ENCODE measurements at places on chromosomes 2 and 18. TPM values are rescaled to one million over a fixed set of nuclear protein-coding genes. Genes with fewer than 3 reads are reported as not detected.

DNA sequence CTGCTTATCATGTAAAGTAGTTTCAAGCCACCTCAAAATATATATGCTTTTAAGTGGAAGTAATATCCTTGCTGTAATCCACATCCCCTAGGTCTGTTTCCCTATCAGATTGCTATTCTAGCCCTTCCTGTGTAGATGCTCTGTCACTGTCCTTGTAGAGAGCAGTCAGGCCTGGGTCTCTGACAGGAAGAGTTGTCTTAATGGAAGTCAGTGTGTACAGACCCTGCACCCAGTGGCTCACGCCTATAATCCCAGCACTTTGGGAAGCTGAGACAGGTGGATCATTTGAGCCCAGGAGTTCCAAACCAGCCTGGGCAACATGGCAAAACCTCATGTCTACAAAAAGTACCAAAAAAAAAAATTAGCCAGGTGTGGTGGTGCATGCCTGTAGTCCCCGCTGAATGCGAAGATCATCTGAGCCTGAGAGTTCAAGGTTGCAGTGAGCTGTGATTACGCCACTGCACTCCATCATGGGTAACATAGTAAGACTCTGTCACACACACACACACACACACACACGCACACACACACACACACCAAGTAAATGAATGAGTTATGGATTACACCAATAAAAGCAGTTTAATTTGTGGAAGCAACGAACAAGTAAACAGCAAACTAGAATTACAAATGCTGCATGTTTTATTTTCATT is 70.2 kb upstream of the DSC1 start:
- no peak overlapping the region for H3K27ac ChIP-seq
- H3K36me3 ChIP-seq: no peaks in the 10 kb centered on the region
- no peaks in the 10 kb centered on the region for H3K4me1 ChIP-seq
- H3K27me3 ChIP-seq: no peaks in the 10 kb centered on the region

GRCh38 chr2:203330434-203330833 is 2.2 kb downstream of the ABI2 start:
- H3K36me3 ChIP-seq: peaks cover 13% of the 10 kb centered on the region
- H3K27me3 ChIP-seq: no peaks in the 10 kb centered on the region
- H3K27ac ChIP-seq: no peak overlapping the region
- DNase-seq: no peak

- H3K27me3 ChIP-seq: peaks cover 20% of the 10 kb centered on the region
- no peak overlapping the region for H3K27ac ChIP-seq
- H3K4me3 ChIP-seq: no peak overlapping the region
- peaks cover 29% of the 10 kb centered on the region for H3K4me1 ChIP-seq
- DNase-seq: no peak
Observed at GRCh38 chr2:69954084-69954483, 7.3 kb downstream of the ASPRV1 start.

DNA sequence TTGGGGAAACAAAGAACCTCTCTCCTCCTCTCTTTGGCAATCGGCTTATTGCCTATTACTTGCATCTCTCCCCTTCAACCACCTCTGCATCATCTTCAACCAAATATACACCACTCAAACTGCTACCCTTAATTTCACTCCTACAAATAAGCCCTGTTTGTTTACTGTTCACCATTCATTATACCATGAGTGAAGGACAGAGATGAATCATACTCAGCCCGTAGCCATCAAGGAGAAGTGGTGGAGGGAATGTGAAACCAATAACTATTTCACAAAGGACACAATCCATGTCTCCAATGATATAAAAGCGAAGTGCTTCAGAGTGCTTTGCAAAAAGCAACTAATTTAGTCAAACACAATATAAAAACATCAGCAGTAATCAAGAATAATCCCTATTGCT is 76.8 kb downstream of the CACNB4 start:
- no peak for DNase-seq
- no peak overlapping the region for H3K27ac ChIP-seq

DNA sequence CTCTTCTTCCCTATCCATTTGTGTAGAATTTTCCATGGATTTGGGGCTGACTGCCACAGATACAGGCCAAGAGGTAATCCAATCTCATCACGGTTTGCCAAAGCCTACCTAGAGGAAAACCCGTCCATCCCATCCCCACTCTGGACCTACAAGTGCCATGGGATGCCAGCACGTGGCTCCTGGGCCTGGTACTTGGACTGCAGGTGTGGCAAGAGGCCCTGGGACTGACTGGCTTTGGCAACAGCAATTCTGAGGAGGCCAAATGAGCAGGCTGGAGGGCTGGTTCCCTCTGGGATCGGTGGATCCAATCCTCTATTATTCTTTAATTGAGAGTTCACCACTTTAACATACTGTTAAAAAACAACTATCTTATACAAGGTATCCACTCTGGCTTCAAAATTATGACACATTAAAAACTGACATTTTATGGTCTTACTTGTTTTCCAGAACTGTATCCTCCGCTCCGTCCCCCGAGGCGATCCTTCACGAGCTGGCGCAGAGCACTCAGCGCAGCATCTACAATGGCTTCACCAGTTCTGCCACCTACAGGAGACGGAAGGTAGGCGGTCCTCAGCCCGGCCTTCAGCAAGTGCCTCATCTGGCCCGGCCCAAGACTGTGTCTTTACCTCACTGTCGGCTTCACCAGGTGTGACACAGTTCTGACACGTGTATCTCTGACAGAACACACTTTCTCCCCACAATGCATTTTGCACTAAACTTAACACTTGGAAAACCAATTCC is 19.8 kb downstream of the PDIA6 start:
- H3K27me3 ChIP-seq: no peaks in the 10 kb centered on the region
- H3K27ac ChIP-seq: no peak overlapping the region
- H3K4me3 ChIP-seq: no peak overlapping the region
- H3K36me3 ChIP-seq: peaks cover 65% of the 10 kb centered on the region

DNA sequence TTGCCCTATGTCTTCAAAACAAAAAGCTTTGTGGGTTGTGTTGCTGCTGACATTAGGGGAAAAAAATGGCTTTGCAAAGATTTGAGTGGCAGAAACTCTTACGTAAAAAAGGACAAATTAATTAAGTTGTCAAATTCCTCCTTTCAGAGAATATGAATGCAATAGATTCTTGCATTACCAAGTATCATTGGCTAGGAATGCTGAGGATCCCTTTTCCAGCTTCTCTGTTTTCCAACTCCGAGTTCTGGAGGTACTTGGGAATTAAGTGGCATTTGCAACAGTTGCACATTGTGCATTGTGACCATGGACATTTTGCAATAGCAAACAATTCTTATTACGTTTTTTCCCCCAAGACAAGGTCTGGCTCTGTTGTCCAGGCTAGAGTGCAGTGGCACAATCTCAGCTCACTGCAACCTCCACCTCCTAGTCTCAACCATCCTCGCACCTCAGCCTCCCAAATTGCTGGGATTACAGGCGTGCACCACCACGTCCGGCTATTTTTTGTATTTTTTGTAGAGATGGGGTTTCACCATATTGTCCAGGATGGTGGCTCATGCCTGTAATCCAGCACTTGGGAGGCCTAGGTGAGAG is 29.9 kb upstream of the PPP1CB start:
- H3K27ac ChIP-seq: no peak overlapping the region
- DNase-seq: no peak
- H3K36me3 ChIP-seq: no peaks in the 10 kb centered on the region
- peaks cover 8% of the 10 kb centered on the region for H3K4me1 ChIP-seq
- no peaks in the 10 kb centered on the region for H3K27me3 ChIP-seq
- no peak overlapping the region for H3K4me3 ChIP-seq

GRCh38 chr2:219254590-219255201 is 978 bp upstream of the TUBA4A start:
- peak; percentile 46 for DNase-seq
- peak overlapping the region; percentile 98 for H3K27ac ChIP-seq
- H3K36me3 ChIP-seq: peaks cover 20% of the 10 kb centered on the region
- peak overlapping the region; percentile 84 for H3K4me3 ChIP-seq
- peaks cover 3% of the 10 kb centered on the region for H3K27me3 ChIP-seq
- H3K4me1 ChIP-seq: peaks cover 43% of the 10 kb centered on the region

- no peak for DNase-seq
- H3K27me3 ChIP-seq: no peaks in the 10 kb centered on the region
- H3K4me3 ChIP-seq: no peak overlapping the region
- H3K36me3 ChIP-seq: peaks cover 27% of the 10 kb centered on the region
Observed at GRCh38 chr2:240131296-240131695, 4.8 kb downstream of the COPS9 start.

DNA sequence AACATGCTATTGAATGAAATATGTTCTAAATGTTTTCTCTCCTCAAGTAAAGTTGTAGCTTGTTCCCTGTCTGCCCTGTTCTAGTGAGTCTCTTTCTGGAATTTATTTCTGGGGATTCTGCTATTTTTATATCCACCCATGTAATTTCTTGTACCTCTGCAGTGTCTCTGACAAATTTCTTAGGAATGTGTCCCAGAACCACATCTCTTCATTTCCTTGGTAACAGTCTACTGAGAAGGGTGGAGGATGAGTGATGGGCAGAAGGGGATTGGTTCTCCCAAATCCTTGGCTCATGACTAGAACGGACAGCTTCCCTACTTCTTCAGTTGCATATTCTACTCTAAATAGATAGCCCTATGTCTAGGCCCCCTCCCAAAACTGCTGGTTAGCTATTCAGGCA is 490.6 kb upstream of the LINC00305 start:
- H3K4me1 ChIP-seq: no peaks in the 10 kb centered on the region
- no peak overlapping the region for H3K27ac ChIP-seq
- no peaks in the 10 kb centered on the region for H3K27me3 ChIP-seq

DNA sequence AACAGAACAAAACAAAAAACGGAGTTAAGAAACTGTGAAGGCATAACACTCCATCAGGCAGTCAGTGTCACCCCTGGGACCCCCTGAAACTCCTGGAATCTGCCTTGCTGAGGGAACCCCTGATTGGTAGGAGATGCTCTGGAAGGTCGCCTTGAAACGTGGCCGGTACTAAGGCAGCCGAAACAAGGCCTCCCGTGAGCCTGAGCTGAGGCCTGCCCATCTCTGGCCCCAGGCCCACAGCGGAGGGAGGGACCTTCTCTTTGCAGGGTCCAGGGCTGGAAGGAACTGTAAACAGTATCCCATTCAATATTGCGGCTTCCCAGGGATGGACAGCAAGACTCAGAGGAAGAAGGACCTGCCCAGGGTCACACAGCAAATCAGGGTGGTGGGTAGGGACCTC is 155.7 kb downstream of the INHBB start:
- no peaks in the 10 kb centered on the region for H3K36me3 ChIP-seq
- no peak overlapping the region for H3K27ac ChIP-seq
- no peaks in the 10 kb centered on the region for H3K4me1 ChIP-seq
- no peak for DNase-seq
- no peak overlapping the region for H3K4me3 ChIP-seq

DNA sequence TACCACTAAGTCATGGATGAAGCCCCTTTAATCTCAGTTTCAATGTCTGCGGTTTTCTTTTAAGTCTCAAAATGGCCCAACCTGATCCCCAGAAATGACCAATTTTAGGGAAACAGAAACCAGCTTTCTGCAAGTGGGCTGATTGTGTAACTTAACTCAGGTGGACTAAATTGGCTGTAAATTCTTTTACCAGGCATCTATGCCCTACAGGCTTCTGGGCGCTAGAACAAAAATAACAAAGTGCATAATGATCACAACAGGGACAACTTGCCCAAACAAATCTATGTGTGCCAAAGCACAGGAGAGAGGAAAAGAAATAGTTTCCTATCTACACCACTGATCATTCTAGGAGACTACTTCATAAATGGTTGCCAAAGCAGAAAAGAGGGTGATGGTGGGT is 112.3 kb upstream of the SETBP1 start:
- H3K27me3 ChIP-seq: peaks cover 4% of the 10 kb centered on the region
- no peak overlapping the region for H3K27ac ChIP-seq
- H3K36me3 ChIP-seq: no peaks in the 10 kb centered on the region

GRCh38 chr2:110872521-110872920 is 140.1 kb downstream of the ACOXL start:
- H3K4me3 ChIP-seq: peak overlapping the region; percentile 61
- no peak for DNase-seq
- peaks cover 3% of the 10 kb centered on the region for H3K36me3 ChIP-seq
- H3K4me1 ChIP-seq: peaks cover 69% of the 10 kb centered on the region
- H3K27ac ChIP-seq: peak overlapping the region; percentile 76
- peaks cover 14% of the 10 kb centered on the region for H3K27me3 ChIP-seq

DNA sequence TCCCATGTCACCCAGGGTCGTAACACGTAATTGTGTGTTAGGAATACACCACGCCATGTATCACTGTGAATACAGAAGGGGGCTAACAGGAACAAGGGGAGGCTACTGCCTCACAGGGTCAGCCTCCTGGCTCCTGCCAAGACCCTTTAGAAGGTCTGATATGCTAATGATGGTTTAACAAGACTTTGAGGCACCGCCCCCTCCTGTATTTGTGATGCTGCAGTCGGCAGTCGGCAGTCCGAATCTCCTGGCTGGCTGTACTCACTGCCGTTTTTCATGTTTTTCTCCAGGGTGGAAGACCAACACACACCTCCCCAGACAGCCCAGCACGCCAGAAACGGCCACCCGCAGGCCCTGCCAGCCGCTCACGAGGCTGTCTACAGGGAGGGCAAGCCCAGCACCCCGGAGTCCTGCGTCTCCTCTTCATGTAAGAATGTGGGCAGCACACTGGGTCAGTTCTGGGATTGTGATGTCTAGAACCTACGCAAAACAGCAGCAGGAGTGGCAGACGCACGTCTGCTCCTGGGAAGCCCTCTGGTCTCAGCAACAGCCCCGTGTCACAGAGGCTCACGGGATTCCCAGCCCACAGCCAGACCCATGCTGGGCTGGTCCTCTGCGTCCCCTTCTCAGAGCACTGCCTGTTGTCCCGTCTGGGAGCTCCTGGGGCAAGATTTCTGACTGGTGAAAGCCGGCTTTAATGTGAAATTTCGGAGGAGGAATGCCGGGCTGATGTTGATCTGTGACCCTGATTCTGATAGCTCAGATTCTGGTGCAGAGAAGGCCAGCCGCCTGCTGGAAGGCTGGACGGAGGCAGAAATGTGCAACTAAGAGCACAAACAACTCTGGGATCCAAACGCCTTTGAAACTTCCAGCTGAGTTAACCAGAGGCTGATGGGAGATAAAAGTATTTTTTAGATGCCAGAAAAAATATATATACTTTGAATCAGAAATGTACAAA is 39.7 kb upstream of the B3GNT7 start:
- no peaks in the 10 kb centered on the region for H3K36me3 ChIP-seq
- peaks cover 5% of the 10 kb centered on the region for H3K27me3 ChIP-seq
- no peak overlapping the region for H3K4me3 ChIP-seq
- DNase-seq: no peak
- H3K4me1 ChIP-seq: no peaks in the 10 kb centered on the region

ZNF2 gene
- 3.9 TPM for total RNA-seq

FBLN7 gene
- total RNA-seq: 29.6 TPM

NEB gene
- total RNA-seq: 0.05 TPM

TMEM198 gene
- 3.3 TPM for total RNA-seq

PSMD1 gene
- 181 TPM for total RNA-seq

SERPINE2 gene
- total RNA-seq: 28.8 TPM
